Fibroblast of skin of scalp (primary cell): ENCODE measurements at places on chromosomes 7 and 10.

DNA sequence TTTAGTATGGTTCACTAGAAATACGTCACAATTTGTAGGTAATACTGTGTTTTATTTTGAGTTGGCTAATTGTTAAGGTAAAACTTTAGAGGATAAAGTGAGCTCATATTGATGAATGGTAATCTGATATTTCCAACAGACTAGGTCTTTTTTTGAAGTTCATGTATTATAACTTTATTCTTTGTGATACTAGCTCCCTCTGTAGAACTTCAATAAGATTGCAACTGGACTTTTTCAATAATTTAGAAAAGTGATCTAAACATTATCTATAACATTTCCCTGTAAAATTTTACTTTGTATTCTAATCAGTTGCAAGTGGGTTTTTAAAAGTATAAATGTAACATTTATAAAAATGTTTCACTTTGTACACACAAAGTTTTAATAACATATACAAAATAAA lies 83.5 kb downstream of the ADK start:
- peak; percentile 7 for DNase-seq

DNA sequence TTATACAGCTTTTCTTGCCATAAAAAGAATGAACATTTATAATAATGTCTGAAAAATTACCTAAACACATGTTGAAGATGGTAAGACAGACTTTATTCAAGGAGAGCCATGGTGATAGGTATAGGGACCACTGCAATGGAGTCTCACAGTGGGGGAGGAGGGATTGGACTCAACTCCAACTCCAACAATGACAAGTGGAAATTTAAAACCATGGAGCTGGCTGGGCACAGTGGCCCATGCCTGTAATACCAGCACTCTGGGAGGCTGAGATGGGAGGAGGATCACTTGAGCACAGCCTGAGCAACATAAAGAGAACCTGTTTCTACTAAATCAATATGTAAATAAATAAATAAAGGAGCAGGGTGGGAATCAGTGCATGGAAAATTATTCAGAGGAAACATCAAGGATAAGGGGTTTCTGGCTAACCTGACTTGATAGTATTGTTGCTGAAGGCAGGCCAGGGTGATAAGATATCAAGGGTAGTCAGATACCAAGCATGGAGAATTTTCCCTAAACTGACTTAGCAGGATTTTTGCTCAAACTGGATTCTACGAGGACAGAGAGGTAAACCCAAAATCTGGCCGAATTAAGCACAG lies 19.5 kb upstream of the MICU1 start:
- no peak for DNase-seq

DNA sequence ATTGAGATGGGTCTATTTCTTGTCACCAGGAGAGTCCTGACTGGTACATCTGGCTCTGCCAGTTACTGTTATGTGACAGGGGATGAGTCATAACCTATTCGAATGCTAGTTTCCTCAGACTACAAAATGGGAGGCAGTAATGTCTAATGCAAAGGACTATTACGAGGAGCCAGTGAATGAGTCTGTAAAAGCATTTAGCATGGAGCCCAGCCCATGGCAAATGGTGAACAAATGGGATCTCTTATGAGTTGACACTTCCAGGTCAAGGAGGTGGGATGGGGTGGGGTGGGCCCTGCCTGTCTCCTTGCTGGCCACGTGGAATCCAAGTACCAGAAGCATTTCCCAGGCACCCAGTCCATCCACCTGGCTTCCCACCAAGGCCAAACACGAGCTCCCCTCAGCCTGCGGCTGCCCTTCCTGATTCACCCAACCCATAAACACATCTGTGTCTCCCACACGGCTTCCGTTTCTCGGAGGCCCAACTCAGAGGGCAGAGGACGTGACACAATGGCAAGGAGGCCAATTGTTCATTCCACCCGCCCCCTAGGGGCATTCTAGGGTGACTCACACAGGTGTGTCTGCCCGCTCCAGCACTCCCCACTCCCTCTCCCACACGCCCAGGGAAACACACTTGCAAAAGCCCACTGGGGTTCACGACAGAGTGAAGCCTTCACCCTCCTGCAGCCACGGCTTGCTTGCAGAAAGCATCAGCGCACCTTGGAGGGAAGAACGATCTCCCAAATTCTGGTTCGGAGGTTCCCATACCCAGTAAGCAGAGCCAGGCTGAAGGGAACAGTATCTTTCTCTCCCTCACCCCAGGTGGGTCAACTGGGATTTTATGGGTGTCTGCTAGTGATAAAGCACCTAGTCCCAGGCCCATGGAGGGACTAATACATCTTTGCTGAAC lies 109.8 kb downstream of the SH3PXD2A start:
- no peak for DNase-seq

- DNase-seq: no peak
Observed at GRCh38 chr7:121639705-121640104, 233.3 kb upstream of the PTPRZ1 start.

DNA sequence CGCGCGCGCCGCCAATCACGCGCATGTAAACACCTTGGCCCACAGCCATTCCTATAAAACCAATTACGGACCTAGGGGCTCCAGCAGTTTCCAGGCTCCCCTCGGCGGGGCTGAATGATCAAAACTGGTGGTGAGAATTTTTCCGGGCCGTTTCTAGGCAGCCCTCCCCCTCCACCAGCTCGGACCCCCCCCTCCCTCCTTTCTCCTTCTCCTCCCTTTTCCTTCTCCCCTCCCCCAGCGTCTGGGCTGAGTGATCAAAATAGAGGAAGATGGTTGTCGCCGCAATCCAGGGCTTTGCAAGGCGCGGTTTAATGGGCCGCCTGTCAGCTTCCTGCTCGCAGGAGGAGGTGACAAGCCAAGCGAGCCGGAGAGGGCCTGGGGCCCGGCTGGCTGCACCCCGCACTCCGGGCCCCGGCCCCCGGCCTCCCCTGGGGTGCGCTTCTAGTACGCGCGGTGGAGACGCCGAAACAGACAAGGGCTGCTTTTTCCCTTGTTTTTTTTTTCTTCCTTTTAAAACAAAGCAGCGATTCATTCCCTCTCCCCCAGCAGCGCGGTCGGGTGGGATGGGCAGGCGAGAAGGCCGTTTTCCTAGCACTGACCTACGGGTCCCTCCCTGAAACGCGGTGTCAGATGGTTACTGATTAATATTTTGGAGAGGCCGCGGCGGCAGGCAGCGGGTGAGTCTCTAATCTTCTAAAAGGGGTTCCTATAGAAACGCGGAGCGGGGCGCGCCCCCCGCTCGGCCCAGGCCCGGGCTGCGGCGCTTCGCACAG lies 528 bp upstream of the TNRC18 start:
- DNase-seq: peak; percentile 100

GRCh38 chr7:153190452-153190851 lies 430.9 kb downstream of the ACTR3B start:
- no peak for DNase-seq

DNA sequence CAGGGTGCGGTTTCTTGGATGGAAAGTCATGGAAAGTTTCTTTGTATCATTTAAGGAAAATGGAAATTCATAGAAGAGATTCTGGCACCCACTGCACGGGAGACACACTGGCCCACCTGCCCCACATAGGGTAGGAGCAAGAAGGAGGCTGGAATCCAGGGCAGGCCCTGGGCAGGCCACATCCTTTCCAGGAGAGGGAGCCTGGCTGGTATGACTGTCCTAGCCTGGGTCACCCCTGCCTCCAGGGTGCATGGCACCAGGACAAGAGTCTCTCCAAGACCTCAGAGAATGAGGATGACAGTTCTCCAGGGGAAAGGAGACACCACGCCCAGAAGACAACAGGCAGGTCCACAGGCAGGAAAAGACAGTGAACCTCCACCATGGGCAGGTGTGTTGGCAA lies 297.2 kb downstream of the TCERG1L start:
- no peak for DNase-seq

- no peak for DNase-seq
Observed at GRCh38 chr10:86699991-86700840, 31.9 kb downstream of the LDB3 start.

DNA sequence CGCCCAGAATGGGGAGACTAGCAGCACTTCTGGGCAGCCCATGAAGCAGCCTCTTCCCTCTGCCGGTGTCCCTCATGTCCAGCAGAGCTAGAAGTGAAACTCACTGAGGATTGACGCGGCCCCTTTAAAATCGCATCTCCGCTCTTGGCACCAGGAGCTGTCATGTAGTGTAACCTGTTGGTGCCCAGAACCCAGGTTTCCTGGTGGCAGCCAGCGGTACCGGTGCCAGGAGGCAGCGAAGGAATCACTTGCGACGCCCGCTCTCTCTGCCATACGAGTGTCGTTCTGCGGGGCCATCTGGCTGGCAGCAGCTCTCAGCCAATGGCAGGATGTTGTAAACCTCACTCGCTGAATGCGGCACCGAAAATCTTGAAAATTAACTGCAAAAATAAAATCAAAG lies 82.7 kb downstream of the CUX1 start:
- no peak for DNase-seq

- no peak for DNase-seq
Observed at GRCh38 chr7:141258559-141258958, 184.7 kb downstream of the TMEM178B start.

DNA sequence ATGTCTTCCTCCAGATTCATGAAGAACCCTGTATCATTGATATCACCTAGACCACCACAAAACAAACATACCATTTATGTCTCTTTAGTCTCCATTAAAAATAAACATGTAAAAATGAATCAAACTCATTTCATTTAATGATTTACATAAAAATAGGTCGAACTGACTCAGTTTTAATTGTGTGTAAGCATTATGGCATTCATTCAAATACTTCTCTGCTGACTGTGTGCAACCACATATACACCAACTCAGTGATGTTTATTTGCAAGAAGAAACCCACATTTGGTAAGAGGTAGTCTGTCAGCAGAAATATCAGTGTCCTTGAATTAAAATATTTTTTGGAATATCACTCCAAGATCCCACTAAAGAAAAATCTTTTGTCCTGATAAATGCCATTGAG lies 30.5 kb downstream of the ABCB1 start:
- peak; percentile 58 for DNase-seq

GRCh38 chr7:4265676-4266075 lies 416.4 kb upstream of the FOXK1 start:
- no peak for DNase-seq

- DNase-seq: peak; percentile 36
Observed at GRCh38 chr10:45180946-45181875, 134.2 kb downstream of the OR13A1 start.

GRCh38 chr7:44398511-44398911 lies 73.1 kb upstream of the CAMK2B start:
- DNase-seq: no peak

DNA sequence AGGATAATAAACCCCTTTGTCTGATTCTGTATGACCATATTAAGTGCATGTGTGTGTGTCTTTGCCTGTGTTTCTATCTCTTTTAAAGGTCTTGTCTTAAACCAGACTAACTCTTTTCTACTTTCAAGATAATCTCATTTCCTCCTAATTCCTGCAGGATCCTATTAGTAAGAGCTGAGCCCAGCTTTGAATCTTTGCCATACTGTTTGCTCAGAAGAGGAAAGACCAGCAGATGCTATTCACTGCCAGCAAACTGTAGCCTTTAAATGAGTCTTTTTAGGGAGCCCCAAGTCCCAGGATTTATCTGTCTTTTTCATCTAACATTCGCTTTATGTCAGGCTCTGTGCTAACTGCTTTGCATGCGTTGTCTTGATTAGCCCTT lies 2.9 kb downstream of the GPR158 start:
- no peak for DNase-seq

- DNase-seq: no peak
Observed at GRCh38 chr7:134995239-134996096, 9.2 kb downstream of the AGBL3 start.

DNA sequence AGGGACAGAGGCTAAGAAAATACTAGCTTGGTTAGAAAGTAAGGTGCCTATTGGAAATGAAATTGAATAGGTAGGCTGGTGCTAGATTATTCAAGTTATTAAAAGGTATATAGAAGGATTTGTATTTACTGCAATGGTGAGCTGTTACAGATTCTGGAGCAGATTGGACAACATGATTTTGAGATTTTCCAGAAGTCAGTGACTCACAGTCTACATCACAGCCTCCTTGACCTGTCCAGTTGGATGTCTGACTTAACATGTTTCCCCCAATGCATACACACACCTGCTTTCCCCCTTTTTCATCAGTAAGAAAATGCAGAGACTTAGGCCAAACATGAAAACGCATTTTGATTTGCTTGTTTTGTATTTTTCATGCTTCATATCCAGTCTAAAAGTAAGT lies 33.4 kb downstream of the STARD3NL start:
- no peak for DNase-seq

GRCh38 chr10:25758041-25758457 lies 176.0 kb upstream of the MYO3A start:
- no peak for DNase-seq

- peak; percentile 75 for DNase-seq
Observed at GRCh38 chr10:31723106-31723750, 205.4 kb downstream of the ARHGAP12 start.

DNA sequence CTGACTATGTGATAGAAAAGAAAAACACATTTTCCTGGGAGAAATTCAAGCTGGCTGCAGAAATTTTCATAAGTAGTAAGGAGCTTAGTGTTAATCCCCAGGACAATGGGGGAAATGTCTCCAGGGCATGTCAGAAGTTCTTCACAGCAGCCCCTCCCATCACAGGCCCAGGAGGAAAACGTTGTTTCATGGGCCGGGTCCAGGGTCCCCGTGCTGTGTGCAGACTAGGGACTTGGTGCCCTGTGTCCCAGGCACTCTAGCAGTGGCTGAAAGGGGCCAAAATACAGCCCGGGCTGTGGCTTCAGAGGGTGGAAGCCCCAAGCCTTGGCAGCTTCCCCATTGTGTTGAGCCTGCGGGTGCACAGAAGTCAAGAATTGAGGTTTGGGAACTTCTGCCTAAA lies 99.0 kb upstream of the ASAH2 start:
- DNase-seq: no peak

GRCh38 chr10:119762805-119763798 lies 37.3 kb downstream of the INPP5F start:
- DNase-seq: peak; percentile 35

DNA sequence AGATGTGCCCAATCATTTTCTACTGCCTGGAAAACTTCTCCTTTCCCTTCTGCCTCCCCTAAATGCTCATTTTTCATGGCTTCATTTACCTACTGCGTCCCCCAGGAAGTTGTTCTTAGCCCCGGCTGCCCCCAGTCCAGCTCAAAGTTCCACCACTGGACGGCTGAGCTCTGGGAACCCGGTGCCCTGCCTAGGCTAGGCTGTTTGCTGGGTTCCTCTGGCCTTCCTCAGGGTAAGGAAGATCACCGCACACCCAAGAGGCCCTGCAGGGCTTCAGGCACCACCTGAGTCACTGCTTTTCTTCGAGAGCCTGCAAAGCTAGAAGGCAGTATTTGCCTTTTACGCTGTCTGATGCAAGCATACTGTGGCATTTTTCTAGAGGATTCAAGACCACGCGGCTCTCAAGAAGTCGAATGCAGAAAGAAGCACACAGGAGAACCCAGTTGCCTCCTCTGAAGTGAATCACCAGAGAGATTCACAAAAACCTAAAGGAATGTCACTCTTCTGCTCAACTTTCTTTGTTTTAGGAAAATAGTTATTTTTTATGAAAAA lies 46.7 kb upstream of the ZMIZ1 start:
- DNase-seq: no peak

- no peak for DNase-seq
Observed at GRCh38 chr7:131538813-131539179, 17.6 kb downstream of the PODXL start.

- DNase-seq: peak; percentile 74
Observed at GRCh38 chr10:33115738-33116719, 158.0 kb upstream of the ITGB1 start.

GRCh38 chr10:102608487-102608886 lies 35.8 kb upstream of the TRIM8 start:
- no peak for DNase-seq

GRCh38 chr7:151963895-151964870 lies 7.9 kb downstream of the GALNTL5 start:
- DNase-seq: no peak
